ENCODE measurements at places on chromosomes 2 and 18.

- DNase-seq, result no peak
These were observed 9.7 kb upstream of the TEKT4 start for GRCh38 chr2:94861308-94862152.

- no peak for DNase-seq
These were observed 194.2 kb downstream of the TXNL1 start for GRCh38 chr18:56444201-56444600.

DNA sequence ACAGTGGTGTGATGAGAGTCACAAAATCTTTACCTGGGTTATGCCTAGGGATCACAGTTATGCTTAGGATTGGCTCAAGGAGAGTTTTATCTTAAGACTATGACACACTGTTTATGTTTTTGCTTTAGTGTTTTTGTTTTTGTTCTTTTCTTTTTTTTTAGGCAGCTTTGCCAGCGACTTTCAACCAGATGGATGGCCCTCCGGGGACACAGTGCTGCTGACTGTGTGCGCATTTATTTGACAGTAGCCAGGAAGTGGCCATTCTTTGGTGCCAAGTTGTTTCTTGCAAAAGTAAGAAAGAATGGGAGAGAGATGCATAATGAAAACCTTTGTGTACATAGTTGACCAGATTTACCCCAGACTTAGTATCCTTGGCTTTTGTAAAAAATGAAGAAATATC, 15.1 kb upstream of the DYNC2LI1 start:
- no peak for DNase-seq

DNA sequence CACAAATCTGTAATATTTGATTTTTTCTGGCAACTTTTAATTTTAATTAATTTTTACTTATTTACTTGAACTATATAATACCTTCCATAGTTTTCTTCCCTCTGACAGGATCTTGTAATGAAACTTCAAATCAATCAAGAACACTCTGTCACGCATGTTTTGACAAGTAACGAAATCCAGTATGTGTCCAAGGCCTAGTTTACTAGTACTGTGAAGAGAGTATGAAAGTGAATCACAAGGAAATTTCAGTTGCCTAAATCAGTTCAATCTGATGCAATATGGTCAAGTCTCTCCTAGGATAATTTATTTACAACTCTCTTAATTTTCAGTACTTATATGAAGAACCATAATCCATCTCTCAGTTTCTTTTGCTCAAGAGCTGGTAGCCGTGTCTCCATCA, 1344.6 kb upstream of the ZEB2 start:
- no peak for DNase-seq

DNA sequence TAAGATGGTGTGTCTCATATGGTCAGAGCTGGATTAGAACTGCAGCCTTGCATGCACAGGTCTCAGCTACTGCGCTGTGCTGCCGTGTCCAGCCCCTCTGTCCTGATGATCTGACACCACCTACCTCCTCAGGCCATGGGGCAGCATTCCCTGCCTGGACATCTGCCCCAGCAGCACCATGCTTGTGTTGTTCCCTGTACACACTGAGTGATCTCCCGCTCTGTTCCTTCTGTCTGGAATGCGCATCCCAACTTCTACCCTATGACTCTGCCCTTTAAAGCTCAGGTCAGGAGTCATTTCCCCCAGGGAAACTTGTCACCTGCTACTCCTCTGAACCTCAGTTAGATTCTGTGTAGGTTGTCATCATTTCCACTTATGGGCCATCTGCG, 157.4 kb upstream of the TTC39C start:
- DNase-seq, result no peak

DNA sequence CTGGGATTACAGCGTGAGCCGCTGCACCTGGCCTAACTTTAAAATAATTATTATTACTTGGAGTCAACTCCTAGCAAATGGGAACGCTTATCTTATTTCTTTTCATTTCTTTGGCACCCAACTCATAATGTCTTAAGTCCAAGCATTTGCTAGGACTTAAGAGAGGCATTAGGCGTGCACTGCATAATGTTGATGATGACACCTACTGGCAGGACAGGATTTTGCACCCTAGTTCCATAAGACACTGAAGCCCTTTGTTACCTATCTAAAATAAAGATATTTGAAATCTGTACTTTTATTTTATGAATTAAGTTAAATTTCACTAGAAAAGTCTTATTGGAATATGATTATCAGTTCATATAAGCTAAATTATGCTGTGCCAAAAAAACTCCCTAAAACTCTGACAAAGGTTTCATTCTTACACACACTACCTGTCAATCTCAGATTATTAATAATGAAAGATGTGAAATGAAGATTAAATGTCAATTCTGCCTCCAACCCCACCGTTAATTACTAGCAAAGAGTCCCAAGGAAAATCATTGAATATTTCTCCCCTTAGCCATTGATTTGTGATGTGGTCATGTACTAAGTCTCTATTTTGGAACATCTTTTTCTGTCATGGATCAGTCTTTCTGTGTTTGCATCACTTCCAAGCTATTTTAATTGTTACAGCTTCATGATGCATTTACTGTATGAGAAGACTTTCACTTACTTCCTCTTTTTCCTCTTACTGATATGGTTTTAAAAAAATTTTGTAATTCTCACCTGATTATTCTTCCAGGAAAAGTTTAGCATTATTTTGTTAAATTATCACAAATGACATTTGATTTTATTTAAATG, 12.7 kb upstream of the CDH2 start:
- DNase-seq, result no peak

DNA sequence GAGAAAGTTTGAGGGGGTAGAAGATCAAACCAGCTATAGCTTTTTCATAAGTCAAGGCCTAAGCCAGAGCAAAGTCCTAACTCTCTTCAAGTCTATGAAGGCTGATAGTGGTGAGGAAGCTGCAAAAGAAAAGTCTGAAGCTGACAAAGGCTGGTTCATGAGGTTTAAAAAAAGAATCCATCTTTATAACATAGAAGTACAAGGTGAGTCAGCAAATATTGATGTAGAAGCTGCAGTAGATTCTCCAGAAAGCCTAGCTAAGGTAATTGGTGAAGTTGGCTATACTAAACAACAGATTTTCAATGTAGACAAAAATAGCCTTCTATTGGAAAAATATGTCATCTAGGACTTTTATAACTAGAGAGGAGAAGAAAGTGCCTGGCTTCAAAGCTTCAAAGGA, 141.4 kb upstream of the ZNF521 start:
- no peak for DNase-seq

DNA sequence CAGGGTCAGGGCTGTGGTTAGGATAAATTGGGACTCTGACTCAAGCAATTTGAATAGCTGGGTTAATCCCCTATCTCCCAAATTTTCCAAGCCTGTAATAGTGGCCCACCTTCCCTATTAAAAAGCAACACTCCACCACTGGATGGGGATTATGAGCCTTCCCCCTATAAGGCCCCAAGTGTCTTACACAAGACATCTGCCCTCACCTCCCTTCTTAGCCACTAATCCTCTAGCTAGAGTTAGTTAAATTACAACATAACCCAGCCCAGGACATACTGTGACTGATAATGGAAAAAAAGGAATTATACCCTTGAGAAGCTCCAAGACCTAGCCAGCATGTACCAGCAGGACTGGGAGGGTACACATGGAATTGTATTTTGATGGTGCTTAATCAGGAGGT, 190.4 kb downstream of the NRP2 start:
- DNase-seq, result no peak

Data from stimulated activated CD8-positive, alpha-beta memory T cell treated with anti-CD3 and anti-CD28 coated beads, Interleukin-15, amount 100 ng/mL, for 4 hours (primary cell).